ENCODE measurements at places on chromosomes 4 and X.

DNA sequence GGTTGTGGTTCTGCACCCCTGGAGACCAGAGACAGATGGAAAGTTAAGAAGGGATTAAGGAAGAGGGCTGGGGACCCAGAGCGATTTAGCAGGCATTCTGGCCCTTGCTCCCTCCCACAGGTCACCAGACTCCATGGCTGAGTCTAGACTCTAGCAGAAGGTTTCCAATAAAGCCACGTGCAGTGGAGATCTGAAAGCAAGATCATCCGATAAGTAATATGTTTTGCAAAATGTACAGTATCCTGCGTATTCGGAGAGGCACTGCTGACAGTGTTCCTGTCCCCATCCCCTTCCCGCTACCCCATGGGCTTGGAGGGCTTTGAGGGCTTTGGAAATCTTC, 531 bp upstream of the GPRIN3 start:
- DNase-seq, result no peak

DNA sequence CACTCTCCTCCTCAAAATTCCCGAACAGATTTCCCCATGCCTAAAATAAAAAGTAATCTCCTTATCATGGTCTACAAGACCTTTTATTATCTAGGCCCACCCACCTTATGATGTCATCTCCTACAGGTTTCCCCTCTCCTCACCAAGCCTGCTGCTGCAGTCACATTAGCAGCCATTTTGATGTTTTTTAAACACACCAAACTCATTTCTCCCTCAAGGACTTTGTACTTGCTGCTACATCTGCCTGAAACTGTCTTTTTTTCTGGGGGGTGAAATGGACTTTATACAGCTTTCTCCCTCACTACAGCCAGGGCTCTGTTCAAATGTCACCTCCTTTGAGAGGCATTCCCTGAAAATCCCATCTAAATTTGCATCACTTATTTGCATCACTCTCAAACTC, 90.2 kb upstream of the TAB3 start:
- no peak for DNase-seq

DNA sequence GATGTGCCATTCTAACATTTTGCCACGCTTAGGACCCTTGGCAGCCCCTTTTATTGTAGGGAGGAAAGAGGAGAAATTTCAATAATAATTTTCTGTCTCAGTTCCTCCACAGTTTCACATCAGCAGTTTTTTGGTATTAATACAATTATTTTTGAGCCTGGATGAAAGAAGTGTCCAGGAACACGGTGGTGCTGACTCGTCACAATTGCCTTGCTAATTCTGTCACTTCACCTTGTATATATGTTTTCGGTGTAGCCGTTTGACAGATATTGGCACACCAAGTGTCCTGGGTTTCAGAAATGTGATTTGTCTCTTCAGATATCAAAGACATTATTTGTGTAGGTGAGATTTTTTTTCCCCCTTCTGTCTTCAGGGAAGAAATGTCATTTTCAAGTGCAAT, 142.2 kb downstream of the ARHGAP10 start:
- no peak for DNase-seq

DNA sequence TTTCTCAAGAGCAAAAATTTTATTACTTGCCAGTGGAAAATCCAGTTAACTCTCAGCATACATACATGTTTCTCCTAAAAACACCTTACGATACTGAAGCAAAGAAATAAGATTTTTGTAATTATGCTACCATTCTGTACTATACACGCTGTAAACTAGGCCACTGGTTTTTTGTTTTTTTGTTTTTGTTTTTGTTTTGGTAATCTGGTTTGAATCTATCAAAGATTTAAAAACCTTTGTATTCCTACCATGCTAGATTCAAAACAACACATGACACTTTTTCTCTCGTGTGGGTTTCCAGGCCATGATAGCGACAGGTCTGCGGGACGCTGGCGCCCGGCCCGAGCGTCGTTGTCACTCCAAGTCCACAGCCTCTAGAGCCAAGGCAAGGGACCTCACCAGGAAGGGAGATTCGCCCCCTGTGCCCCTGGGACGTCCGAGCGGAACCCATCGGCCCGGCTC, 723 bp downstream of the TMEM192 start:
- DNase-seq, result no peak
